ENCODE measurements at places on chromosomes 3 and 15. TPM values are rescaled to one million over a fixed set of nuclear protein-coding genes. Genes with fewer than 3 reads are reported as not detected.

DNA sequence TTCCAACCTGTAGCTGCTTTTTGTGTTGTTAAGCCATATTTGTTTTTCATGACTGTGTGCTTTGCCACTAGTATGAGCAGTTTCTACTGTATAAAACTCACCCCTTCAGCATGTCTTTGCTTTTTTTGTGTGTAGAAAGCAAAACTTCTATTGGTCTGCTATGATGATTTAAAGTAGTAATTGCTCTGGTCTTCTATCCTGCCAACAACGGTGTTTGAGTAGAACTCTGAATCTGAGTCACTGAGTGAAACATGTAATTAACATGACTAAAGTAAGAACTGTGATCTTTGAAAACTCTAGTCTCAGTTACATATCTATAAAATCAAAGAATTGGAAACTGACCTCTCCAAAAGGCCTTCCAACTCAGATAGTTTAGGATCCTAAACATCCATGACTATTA is 133.6 kb downstream of the TPRG1 start:
- no peak for DNase-seq

DNA sequence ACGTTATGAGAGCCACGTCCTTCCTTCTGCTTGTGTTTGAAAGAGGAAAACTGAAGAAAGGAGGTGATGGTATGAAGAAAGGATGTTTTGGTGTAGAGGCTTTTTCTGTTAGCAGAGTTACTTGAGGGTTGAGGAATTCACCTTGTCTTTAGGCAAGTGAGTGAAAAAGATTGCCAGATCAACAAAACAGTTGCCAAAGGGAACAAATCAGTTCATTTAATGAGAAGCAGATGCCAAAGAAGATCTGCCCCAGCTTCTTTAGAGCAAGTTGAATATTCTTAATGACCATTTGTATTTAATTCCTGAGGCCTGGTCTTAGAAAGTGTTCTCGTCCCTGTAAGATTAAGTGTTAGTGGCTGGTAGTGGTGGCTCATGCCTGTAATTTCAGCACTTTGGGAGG is 2.6 kb downstream of the CHCHD6 start:
- no peak for DNase-seq

- no peak for DNase-seq
Observed at GRCh38 chr3:17432236-17432635, 310.2 kb downstream of the TBC1D5 start.

Gene DPPA2
- total RNA-seq = not detected

GRCh38 chr3:187011915-187012314 is 81.6 kb downstream of the ST6GAL1 start:
- peak; percentile 75 for DNase-seq

GRCh38 chr3:125359700-125360099 is 15.4 kb downstream of the ZNF148 start:
- no peak for DNase-seq

DNA sequence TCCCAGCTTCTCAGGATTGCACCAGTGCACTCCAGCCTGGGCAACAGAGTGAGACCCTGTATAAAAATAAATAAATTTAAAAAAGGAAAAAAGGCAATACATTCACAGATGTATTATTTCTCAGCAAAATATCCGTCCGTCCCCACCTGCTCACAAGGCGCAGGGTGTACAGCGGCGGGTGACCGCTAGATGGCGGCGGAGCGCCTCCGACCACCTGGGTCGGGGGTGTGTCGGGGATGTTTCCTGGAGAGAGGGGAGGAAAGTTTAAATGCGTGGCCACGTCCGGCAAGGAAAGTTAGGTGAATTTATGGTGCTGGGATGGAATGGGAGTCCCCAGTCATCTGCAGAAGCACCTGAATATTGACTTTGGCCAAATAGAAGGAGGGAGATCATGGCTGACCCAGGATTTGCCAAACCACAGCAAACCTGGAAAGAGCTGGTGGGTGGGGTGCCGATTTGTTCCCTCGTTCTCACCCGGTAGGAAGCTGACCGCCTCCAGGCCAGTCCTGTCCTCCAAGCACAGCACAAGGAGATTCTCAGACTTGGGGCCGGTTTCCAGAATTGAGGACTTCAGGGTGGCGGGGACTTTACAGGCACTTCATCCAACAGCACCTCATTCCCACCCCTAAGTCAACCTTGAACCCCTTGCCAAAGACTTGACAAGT is 88.3 kb downstream of the TMEM266 start:
- DNase-seq = no peak

Gene DHFR2
- total RNA-seq = 5.9 TPM

DNA sequence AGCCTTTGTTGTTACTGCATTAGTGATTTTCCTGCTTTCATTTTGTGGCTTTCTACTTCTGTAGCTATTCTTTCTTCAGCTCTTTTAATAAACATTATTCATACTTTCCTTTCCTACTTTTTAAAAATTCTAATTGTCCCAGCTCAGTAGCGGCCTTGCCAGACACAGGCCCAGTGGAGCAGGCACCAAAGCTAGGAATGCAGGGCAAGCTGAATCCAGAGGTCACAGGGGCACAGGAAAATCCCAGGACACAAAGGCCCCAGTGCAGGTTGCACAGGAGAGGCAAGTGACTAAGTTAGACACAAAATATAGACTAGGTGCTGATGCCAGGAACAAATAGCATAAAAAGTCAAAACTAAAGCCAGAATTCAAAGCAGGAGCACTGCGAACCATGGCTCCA is 49.0 kb upstream of the CCDC80 start:
- no peak for DNase-seq

DNA sequence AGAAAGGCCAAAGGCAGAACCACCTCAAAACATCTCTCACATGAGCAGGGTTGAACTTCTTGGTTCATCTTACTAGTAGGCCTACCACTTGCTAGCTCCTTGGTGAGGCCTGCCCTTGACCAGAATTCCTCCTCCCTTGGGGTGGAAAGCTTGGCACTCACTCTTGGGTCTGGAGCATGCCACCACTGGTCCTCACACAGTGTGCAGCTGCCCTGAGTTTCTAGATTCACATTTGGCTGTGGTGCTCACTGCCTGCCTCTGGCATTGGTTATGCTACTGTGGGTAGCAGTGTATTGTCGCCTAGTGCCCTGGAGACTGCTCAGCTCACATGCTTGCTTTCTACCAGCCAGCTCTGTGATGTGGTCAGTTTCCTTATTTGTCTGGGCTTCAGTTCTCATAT is 23.7 kb downstream of the OXNAD1 start:
- no peak for DNase-seq

DNA sequence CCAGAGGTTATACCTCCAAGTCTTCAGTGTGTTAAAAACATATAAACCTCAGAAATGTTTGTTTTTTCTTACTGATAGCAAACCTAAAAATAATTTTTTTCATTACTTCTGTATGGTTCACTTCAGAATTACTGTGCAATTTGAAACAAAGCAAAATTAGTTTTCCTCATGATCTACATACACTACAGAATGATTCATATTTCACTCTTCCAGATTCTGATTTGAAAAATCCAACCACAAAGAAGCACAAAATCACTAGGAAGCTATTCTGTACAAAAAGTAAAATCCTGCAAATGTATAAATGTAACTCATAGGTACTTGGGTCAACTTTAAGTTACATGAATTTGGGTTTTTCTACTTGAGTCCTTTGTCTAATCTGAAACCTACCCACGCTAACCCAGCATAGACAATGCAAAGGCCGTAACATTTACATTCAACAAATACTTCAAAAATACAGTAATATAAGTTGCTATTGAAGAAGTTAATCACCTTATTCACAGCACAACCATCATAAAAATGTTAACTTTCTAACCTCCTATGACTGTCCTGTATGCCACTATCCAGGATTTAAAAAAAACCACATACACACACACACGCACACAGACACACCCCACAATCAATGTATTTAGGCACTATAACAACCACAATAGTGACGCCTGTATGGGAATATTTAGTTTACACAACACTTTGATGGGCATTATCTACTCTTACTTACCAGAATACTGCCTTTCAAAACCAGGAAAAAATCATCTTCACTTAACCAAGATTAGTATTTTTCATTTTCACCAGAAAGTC is 11.5 kb downstream of the ATP13A3 start:
- DNase-seq = no peak

Gene MORC1
- total RNA-seq = not detected

Gene DNASE1L3
- total RNA-seq = 2.2 TPM

- no peak for DNase-seq
Observed at GRCh38 chr3:14918356-14918860, 29.0 kb upstream of the NR2C2 start.

GRCh38 chr15:85831415-85832113 is 36.8 kb upstream of the KLHL25 start:
- DNase-seq = no peak

DNA sequence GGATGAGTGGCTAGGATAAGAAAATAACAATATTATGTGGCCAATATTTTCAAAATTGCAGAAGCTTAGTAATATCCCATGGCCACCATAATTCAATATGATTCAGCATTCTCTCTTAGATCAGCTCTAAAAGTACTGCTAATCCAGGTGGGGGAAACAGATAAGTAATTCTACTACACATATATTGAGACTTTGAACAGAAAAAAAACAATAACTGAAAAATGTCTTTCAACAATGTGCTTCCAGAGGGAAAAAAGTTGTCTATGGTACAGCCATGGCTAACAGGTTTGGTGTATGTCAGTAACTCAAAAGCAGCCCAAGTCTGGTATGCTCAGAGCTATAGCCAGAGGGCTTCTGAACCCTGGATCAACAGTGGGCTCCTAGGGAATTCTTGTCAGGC is 42.4 kb upstream of the PPIB start:
- no peak for DNase-seq

Gene RBP2
- not detected for total RNA-seq

Gene SLC28A2
- total RNA-seq = not detected

DNA sequence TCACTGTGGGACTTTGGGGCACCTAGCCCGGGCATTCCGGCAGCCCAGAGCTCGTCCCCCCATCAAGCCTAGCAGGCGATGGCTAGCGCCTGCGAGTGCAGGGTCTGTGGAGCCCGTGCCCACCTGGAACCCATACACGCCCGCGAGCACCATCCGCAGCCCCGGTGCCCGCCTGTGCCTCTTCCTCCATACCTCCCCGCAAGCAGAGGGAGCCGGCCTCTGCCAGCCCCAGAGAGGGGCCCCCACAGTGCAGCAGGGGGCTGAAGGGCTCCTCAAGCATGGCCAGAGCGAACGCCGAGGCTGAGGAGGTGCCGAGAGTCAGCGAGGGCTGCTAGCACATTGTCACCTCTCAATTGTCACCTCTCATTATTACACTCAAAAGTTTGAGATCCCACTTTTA is 167.8 kb upstream of the EPHA6 start:
- DNase-seq = no peak

DNA sequence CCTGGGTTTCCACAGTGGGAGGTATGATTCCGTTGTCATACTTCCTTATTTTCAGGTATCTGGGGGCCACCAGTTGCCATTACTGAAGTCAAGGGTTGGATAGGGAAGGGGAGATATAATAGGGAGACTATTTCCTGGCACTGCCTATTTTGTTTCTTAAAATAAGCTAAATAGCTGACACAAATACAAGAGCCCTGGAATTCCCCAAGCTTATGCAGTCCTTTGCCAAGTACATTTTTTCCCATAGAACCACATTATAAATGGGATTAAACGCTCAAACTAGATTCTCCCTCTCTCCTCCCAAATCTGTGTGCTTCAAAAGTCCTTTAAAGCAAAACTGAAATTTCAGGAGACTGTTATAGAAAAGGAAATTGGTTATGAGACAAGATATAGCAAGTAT is 68.7 kb downstream of the AP4E1 start:
- no peak for DNase-seq

Gene HRG
- not detected for total RNA-seq

Gene ISY1
- total RNA-seq = 15.4 TPM

- DNase-seq = no peak
Observed at GRCh38 chr3:19652336-19652735, 281.7 kb downstream of the EFHB start.

Gene C3orf85
- total RNA-seq = not detected

DNA sequence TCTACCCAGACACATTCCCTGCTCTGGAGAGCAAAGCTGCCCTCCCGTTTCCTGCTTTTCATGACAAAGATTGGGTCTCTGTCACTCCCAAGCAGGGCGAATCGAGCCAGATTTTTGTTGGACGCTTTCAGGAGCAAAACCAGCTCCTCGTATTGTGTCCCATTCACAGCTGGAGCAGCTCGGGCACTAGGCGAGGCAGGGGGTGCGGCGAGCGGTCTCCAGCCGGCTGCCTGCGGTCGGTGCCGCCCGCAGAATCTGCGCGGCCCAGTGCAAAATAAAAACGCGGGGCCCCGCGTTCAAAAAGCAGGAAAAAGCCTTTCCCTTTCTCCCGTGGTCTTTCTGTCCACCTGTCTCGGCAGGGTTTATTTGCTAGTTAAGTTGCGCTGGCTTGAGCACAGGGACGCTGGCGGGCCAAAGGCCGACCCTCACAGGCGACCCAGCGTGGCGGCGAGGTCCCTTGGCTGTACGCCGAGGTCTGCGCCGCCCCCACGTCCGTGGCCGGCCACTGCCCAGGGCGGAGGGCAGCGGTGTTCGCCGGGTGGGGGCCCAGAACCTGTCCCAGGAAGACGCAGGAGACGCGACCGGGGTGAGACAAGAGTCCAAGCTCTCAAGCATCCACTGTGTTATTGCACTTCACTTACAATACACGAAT is 71.2 kb downstream of the CYP19A1 start:
- DNase-seq = no peak

DNA sequence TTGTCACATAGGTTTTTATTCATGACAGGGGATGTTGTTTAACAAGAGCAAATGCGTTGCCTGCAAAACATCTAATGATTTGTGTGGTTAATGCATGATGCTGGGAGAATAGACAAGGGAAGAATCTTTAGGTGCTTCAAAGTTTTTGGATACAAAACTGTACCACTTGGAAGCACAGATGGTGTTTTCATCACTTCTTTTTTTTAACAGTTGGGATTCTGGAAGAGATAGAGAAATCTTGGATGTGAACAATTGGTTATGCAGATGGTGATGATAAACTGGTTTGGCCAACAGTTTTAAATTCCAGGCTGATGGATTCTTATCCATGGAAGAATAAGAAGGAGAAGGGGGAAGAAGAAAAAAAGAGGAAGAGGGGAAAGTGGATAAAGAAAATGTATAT is 379.4 kb downstream of the KCNH8 start:
- no peak for DNase-seq

Gene ITIH1
- not detected for total RNA-seq

DNA sequence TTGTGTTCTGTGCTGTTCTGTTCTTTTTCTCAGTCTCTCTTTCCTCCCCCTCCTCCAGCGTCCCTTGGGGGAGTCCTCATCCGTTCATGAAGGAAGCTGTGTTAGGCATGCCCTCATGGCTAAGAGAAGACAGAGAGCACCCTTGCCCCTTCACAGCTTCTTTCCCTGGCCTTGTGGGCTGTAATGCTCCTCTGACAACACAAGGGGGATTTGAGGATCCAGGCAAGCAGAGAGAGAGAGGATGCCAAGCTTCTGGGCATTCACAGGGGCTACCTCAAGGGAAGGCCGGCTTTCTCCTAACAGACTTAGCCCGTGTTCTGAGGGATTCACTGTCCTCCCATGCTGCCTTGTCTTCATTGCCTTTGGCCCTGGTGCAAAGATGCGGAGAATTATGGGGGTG is 389.5 kb downstream of the LRTM1 start:
- peak; percentile 68 for DNase-seq

Gene ZPLD1
- 0.26 TPM for total RNA-seq

Gene LARP6
- 21.2 TPM for total RNA-seq

Gene IL5RA
- total RNA-seq = 1.2 TPM
